ENCODE measurements at places on chromosomes 3 and 15.

- DNase-seq: peak; percentile 57
Measured at GRCh38 chr15:51861557-51862359, 32.3 kb downstream of the TMOD3 start.

GRCh38 chr3:54830658-54831057, 97.2 kb downstream of the LRTM1 start:
- DNase-seq: no peak

- DNase-seq: no peak
Measured at GRCh38 chr3:45498532-45498931, 96.0 kb upstream of the LIMD1 start.

GRCh38 chr3:12230877-12231276, 58.0 kb upstream of the PPARG start:
- DNase-seq: no peak

DNA sequence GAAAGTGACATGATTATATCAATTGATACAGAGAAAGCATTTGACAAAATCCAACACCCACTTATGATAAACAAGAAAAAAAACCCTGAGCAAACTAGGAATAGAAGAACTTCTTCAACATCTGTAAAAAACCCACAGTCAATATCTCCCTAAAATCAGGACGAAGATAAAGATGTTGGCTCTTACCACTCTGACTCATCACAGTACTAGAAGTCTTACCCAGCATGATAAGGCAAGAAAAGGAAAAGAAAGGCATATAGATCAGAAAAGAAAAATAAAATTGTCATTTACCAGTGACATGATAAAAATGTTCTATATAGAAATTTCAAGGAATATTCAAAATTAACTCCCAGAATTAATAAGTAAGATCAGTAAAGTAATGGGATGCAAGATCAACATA, 7.2 kb upstream of the FBXW12 start:
- DNase-seq: no peak
